ENCODE measurements at places on chromosomes 1 and 21.

- DNase-seq = no peak
These were observed 519.2 kb downstream of the KIF26B start for GRCh38 chr1:245673881-245674414.

- no peak for DNase-seq
These were observed 133.9 kb upstream of the SGIP1 start for GRCh38 chr1:66399888-66400529.

GRCh38 chr1:58881471-58881994 is 97.7 kb upstream of the JUN start:
- no peak for DNase-seq

- DNase-seq = no peak
These were observed 33.5 kb upstream of the LAPTM5 start for GRCh38 chr1:30790850-30791778.

DNA sequence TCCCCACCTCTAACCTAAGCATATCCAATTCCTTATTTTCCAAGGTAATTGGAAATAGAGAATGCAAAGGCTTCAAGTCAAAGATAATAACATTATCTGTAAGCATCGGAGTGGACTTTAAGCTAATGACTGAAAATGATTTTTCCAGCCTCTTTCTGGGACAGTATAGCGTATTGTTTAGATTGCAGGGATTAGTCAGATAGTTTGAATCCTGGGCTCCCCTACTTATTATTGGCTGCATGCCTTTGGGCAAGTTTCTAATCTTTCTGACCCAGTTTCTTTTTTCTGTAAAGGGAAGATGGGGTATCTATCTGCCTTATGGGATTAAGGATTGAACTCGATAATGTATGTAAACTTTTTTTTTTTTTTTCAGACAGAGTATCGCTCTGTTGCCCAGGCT is 1.5 kb upstream of the CDC20 start:
- DNase-seq = no peak

DNA sequence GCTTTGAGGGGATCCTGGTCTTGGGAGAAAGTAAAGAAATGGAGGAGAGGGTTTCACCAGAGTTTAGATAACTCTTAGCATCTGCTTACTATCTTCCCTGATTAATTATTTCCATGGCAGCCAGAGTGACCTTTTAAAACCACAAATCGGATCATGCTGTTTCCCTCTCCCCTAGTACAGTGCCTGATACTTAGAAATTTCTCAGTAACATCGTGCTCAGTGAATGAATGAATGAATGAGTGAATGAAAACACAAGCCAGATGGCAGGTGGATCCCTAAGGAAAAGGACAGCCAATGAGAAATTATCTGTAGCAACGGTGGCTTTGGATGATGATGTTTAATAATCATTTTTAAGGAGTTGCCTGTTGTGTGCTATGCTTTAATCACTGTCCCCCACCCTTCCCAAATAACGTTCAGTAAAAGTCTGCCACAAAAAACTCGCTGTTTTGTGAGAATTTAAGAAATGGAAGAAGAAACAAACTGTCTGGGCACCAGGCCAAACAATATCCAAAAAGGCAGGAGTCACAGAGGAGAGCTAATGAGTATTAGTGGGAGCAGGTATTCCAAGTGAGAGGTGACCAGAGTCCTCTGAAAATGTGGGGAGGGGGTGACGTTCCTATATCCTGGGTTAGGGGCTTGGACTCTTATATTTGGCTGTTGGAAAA is 737 bp upstream of the SMAP2 start:
- no peak for DNase-seq

DNA sequence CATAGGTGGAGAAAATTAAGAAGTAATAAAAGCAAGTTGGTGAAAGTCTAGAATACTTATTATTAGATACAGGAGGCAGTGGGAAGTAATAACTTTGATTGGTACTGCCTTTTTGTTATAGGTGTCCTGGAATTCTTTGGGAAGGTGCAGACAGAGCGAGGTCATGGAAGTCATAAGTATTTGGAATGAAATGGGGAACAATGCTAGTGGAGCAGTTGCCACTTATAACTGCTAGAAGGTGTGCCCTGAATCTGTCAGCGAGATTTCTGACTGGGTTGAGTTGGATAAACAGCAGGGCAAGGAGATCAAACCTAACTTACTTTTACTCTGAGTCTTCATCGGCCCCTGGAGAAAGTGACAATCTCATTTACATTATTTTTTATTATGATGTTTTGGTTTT is 69.6 kb downstream of the LHX9 start:
- no peak for DNase-seq

- DNase-seq = no peak
These were observed 24.3 kb upstream of the DUSP10 start for GRCh38 chr1:221766210-221766609.

GRCh38 chr1:169163059-169163458 is 56.6 kb downstream of the ATP1B1 start:
- DNase-seq = no peak

DNA sequence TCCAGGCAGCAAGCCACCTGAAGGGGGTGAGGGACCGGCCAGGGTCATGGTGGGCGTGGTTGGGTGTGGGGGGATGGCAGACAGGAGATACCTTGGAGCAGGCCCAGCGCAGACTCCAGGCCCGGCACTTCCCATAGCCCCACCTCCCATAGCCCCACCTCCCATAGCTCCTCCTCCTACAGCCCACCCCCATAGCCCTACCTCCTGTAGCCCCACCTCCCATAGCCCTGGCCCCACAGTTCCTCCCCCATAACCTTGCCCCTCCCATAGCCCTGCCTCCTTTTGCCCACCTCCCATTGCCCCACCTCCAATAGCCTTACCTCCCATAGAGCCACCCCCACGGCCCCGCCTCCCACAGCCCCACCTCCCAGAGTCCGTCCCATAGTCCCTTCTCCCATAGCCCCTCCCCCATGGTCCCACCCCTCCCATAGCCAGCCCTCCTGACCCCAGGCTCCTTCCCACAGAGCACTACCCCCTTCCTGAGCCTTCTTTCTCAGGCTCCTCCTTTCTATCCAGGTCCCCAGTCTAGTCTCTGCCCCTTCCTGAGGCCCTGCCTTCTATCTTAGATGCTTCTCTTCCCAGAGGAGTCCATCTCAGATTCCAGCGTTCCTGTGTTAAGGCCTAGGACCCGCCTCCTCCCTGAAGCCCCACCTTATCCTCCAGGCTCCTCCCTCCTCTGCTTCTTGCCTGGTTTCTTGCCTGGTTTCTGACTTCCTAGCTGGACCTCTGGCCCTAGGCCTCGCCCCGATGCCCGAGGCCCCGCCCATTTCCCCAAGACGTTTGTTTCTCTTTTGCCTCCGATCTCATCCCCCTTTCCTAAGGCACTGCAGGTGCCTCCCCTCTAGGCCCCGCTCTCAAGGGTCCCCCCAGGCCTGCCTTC is 46.8 kb downstream of the PTPRU start:
- no peak for DNase-seq

- no peak for DNase-seq
These were observed 232.7 kb downstream of the KCNJ6 start for GRCh38 chr21:37683396-37684114.

DNA sequence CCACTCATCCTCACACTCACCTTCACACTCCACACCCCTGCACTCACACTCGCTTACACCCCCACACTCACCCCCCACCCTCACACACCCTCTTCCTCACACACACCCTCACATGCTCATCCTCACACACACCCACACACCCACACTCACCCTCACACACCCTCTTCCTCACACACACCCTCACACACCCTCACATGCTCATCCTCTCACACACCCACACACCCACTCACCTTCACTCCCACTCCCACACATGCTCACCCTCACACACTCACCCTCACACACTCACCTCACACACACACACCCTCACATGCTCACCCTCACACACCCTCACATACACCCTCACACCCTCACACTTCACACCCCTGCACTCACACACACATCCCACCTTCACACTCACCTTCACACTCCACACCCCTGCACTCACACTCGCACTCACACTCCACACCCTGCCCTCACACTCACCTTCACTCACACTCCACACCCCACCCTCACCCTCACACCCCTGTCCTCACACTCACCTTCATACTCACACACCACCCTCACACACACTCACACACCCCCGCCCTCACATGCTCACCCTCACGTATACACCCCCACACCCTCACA is 42.6 kb upstream of the EDN2 start:
- no peak for DNase-seq

DNA sequence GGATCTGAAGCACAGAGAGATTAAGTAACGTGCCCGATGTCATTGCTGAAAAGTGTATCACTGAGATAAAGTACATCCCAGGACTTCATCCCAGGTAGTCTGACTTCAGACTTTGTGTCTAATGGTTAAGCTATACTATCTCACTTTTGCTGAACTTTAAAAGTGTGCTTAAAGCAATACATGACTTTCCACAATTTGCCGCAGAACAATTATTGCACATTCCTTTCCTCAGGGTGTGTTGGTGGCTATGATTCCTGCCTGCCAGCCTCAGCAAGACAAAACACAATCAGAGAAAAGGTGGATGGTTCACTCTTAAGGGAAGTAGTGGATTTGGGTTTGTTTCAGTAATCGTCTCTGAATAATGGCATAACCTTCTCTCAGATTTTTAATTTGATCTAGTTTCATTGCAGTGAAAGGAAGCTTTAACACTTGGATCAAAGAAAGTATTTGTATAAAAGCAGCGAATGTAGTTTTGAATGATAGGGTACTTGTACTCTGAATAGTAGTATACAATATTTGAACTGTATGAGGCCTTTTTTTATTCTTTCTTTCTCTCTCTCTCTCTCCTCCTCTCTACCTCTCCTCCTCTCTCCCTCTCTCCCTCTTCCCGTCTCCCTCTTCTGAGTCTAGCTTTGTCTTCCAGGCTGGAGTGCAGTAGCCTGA is 47.0 kb downstream of the CNST start:
- no peak for DNase-seq

DNA sequence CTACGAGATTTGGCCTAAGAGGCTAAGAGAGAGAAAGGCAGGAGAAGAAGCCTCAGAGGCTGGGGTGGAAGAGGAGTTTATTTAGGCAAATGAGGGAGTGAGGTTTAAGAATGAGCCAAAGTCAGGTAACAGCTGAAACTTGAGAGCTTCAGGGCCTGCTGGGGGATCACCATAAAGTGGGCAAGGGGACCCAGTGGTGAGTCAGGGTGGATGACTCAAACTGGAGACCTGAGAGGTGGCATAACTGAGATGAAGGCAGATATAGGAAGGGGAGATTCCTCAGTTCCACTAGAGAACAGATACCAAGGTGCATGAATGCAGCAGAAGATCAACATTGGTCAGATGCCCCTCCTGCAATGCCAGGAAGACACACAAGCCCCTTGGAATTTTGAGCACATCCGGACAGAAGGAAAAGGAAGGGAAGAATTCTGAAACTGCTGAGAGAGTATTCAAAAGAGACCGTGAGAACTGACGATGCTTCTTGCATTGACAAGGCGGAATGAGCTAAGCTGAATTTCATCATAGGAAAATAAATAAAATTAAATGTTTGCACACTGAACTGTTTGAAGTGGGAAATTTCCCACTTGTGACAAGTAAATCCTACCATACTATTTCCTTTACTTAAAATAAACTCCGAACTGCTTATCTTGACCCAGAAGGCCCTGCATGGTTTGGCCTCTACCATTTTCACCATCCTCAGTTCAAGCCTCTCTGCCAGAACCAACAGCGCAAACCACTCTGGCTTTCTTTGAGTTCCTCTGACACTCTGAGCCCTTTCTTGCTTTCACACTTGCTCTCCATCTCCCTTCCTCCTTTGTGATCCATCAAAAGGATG is 94.1 kb downstream of the NMNAT2 start:
- DNase-seq = no peak

DNA sequence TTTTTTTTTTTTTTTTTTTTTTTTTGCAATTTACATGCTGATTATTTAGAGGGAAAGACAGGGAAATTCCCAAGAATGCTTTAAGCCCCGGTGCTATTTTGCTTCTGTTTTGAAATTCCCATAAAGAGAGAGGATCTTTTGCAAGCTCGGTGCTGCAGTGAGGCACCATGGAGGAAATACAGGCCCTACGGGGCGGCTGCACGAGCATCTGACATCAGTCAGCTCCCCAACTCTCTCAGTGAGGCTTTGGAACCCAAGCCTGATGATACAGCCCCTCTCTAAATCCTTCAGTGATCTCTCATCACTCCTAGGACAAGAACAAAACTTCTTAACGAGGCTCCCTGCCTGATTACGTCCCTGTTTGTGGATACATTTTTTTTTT is 791 bp upstream of the CHI3L1 start:
- no peak for DNase-seq

DNA sequence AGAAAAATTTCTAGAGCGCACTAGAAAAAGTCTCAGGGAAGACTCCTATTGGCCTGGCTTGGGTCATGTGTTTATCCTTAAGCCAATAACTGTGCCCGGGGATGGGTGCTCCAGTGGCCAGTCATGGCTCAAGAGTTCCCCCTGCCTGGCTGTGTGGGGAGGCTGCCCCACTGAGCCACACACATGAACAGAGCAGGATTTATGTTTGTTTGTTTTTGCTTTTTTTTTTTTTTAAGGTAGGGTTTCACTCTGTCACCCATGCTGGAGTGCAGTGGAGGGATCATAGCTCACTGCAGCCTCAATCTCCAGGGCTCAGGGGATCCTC is 21.8 kb downstream of the EDN2 start:
- DNase-seq = no peak

GRCh38 chr1:62435231-62436038 is 1.4 kb upstream of the USP1 start:
- peak; percentile 9 for DNase-seq

- DNase-seq = no peak
These were observed 68.6 kb upstream of the COG2 start for GRCh38 chr1:230573658-230574057.

- DNase-seq = no peak
These were observed 18.7 kb downstream of the CYYR1 start for GRCh38 chr21:26554365-26554764.

- DNase-seq = no peak
These were observed at the start of gene CA14 for GRCh38 chr1:150257624-150258585. Gene CA14, plus strand, starts transcription at chr1:150257774. Its CDS starts 355 bp downstream, at chr1:150258129.

GRCh38 chr1:37609002-37609401 is 13.3 kb upstream of the GNL2 start:
- no peak for DNase-seq

DNA sequence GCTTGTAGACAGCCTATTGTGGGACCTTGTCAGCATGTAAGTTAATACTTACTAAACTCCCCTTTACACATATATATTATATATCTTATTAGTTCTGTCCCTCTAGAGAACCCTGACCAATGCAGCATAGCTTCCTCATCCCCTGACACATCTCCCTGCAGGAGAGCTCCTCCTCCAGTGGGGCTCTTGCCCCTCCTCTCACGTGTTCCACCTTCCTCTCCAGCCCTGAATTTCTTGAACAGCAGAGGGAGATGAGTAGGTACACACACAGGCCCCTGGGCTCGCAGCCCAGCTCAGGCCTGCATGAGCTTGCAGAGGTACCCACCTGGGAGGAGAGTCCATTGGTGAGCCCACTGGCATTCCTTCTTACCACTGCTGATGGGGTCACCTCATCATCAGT is 27.3 kb upstream of the GOLT1A start:
- no peak for DNase-seq

GRCh38 chr1:227449051-227449450 is 114.3 kb upstream of the ZNF678 start:
- no peak for DNase-seq

DNA sequence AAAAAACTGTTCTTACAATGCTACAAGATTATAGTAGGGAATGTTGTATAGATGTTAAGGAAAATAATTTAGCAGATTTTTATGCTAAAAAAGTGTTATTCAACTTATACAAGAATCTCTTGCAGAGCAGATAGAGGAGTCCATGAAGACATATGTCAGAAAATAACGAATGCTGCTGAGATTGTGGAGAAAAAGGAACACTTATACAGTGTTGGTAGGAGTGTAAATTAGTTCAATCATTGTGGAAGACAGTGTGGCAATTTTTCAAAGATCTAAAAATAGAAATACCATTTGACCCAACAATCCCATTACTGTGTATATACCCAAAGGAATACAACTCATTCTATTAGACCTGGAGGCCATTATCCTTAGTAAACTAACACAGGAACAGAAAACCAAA is 286.2 kb upstream of the OLFM3 start:
- no peak for DNase-seq
